ENCODE measurements at places on chromosomes 7 and 10.

- DNase-seq = no peak
These were observed 268.3 kb upstream of the SHH start for GRCh38 chr7:156080596-156080995.

DNA sequence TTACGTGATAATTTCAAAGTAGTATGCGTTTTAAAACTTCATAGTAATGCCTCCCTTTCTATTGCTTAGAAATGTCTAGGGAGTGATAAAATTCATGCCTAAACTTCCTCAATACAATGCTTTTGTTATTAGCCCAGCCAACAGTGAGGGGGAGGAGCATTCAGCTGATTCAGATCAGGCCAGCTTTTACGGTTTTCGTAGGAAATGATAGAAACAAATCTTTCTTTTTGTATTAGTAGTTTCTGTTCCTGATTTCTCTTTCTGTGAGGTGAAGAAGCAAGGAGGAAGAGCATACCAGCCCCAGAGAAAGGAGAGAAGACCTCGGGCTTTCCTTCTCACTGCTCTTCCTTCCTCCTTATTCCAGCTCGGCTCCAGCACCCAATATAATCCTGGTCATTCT, 35.2 kb upstream of the ITPRID1 start:
- no peak for DNase-seq

DNA sequence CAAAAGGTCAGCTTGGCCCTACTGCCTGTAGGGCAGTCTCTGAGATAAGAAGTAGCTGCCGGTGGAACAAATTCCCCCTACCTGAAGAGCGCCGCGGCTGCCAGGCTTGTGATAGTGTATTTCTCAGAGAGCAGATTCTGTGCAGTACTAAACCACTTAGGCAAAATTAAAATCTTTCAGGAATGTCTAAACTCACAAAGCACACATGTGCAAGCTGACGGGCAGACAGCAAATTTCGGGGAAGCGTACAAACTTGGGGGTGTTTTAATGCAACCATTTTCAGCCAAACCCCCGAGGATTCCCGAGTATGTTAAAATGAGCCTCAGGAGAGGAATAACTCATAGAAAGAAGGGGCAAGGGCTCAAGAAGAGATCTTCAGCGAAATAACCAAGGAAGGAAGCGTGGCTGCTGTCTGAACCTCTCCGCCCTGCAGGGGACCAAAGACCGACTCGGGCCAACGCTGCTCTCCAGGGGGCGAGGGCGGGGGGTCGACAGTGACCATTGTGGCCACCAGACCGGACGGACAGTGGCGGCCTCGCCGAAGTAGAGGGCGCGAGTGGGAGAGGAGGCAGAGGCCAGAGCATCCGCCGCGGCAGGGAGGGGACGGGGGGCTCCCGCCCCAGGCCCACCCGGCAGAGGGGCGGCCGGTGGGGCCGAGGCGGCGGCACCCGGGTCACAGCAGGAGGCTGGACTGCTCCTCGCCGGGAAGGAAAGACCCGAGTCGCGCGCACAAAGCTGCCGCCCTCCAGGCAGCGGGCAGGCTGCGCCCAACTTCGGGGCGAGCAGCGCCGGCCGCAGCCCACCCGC, 819 bp downstream of the HYCC1 start:
- DNase-seq = no peak

GRCh38 chr7:105448181-105448580, 59.5 kb upstream of the SRPK2 start:
- no peak for DNase-seq

DNA sequence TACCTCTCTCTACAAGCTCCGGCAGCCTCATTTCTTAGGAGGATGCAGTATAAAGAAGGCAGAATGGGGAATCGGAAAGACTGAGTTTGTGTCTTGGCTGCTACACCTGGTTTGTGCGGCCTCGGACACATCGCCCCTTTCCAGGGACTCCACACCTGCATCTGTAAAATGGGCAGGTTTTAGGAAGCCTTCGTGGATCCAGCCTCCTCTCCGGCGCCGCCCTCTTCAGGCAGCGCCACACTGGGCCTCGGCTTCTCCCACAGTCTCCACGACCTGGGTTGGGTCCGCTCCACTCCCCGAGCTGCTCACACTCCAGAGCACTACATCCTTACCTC, 341 bp downstream of the GOT1 start:
- no peak for DNase-seq

GRCh38 chr7:124412531-124412930, 353.1 kb downstream of the GPR37 start:
- DNase-seq = no peak

- DNase-seq = no peak
These were observed 751 bp upstream of the GTPBP10 start for GRCh38 chr7:90345595-90346335.

DNA sequence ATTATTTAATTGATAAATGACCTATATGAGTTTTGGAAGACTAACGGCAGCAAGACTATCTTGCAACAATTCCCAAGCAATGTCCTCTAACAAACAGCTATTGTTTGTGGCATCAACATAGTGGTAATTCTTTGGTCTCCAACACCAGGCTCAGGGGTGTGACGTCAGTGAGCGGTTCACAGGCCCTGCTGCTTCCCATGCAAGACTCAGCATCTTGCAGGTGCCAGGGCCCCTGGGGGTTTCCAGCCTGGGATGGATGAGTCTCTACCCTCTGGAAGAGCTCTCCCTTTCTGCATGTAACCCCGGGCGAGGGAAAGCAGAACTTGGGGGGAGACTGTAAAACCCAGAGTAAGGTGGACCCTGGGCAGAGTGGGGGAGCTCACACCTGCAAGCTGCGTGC, 164.7 kb downstream of the ACTR3B start:
- peak; percentile 1 for DNase-seq

GRCh38 chr7:73612598-73613269, 11.6 kb downstream of the MLXIPL start:
- DNase-seq = no peak

DNA sequence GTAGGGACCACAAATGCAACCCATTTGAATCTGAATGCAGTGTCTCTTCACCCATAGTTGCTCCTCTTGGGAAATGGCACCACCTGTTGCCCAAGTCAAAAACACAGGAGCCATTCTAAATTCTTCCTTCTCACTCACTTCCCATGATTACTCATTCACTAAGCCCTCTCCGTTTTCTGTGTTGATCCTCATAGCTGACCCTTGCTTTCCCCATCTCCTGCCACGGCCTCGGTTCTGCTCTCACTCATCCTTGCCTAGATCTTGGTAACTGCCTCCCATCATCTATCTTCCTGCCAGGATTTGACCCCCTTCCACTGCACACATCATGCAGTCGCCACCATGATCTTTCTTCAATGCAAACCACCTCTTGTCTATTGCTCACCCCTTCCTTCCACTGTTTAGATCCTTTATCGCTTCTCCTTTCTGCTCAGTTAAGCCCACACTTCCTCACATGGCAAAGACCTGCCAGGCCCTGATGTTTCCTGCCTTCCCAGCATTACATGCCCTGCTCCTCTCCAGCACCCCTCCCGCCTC, 19.0 kb upstream of the CPN1 start:
- DNase-seq = no peak

DNA sequence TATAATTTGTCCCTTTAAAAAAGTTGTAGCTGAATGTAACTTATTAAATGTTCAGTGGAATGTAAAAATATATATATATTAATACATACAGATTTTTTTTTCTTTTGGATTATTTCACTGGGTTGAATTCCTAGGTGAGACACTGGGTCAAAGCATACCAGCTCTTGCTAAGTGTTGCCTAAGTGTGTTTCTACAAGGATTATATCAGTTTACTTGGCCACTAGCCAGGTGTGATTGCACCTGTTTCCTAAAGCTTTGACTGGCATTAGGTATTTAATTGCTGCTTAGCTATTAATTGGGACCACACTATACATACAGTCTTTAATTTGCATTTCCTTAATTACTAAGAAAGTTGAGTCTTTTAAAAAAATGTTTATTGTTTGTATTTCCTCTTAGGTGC, 5.5 kb upstream of the ELOVL3 start:
- no peak for DNase-seq

- peak; percentile 43 for DNase-seq
These were observed 96.7 kb downstream of the PAXIP1 start for GRCh38 chr7:154906201-154906600.
